ENCODE measurements at places on chromosomes 7 and 10. TPM values are rescaled to one million over a fixed set of nuclear protein-coding genes. Genes with fewer than 3 reads are reported as not detected.

The ASB10 gene
- 41.4 TPM for total RNA-seq

DNA sequence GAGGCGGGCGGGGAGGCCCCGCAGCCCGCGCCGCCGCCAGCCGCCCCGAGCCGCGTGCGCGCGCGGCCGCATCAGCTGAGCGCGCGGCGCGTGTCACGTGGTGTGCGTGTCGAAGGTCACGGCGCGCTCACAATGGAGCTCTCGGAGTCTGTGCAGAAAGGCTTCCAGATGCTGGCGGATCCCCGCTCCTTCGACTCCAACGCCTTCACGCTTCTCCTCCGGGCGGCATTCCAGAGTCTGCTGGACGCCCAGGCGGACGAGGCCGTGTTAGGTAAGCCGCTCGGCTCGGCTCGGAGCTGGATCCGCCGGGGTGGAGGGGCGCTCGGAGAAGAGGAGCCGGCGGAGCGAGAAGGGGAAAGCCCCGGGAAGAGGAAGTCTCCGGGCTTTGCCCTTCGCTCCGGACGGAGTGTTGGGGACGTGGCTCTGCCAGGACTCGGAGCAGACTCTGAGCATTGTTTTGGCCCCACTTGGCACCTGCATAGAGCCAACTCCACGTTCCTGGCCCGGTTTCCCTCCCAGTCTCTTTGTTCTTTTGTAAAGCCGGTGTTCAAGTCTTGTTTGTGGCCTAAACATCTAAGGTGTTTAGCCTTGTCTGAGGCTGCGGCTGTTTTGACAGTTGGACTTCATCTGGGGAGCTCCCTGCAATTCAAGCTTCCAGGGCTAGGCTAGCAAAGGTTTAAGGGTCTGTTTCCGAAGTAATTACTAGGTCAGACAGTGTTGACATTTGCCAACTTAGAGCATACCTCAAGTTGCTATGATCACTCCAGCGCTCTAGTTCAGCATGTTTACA lies at the start of gene COMMD3:
COMMD3 (plus strand) TSS at position 103 of the 790 bp plus-strand sequence; CDS start at position 133, 30 bp downstream.
- DNase-seq = peak; percentile 96

- peak; percentile 74 for DNase-seq
Observed at GRCh38 chr7:42493436-42494198, 256.6 kb upstream of the GLI3 start.

The GNB2 gene
- 120 TPM for total RNA-seq

GRCh38 chr10:112271982-112272381 lies 11.2 kb upstream of the TECTB start:
- no peak for DNase-seq

- DNase-seq = no peak
Observed at GRCh38 chr10:112816033-112816430, 134.0 kb upstream of the TCF7L2 start.

- no peak for DNase-seq
Observed at GRCh38 chr10:35398355-35398754, 62.0 kb downstream of the CCNY start.

- DNase-seq = no peak
Observed at GRCh38 chr10:95273393-95274312, 17.1 kb downstream of the PDLIM1 start.

The PLAC9 gene
- total RNA-seq = 45.2 TPM

The AOAH gene
- 1.9 TPM for total RNA-seq

The NME8 gene
- total RNA-seq = not detected

- DNase-seq = no peak
Observed at GRCh38 chr7:135768467-135768866, 19.9 kb upstream of the FAM180A start.

DNA sequence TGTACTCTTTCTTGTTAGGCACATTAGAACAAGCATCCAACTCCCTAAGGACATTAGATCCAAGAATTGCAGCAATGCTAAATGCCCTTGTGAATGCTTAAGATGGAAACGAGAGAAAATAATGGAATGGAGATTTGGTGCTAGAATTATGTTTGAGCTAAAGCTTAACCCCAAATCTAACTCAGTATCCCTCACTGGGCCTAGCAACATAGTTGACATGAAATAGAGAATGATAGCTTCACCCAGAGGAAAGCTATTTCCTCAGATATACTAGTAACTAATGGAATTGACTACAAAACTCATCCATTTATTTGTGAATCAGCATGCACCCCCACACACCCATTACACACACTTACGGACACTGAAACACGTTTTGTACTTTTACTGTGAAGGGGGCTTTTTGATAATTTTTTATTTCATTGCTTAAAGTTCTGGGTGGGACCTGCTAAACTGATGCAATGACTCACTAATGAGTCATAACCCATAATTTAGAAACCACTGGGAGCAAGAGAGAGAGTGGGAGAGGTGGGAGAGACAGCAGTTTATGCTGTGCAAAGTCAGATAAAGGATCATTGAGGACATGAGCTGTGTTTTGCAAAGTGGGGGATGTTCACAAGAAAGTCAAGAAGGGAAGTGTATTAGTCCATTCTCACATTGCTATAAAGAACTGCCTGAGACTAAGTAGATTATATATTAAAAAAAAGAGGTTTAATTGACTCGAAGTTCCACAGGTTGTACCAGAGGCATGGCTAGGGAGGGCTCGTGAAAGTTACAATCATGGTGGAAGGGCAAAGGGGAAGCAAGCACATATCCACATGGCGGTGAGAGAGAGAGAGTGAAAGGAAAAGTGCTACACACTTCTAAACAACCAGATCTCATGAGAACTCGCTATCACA lies 382.7 kb downstream of the SFMBT2 start:
- no peak for DNase-seq

The EN2 gene
- total RNA-seq = 0.11 TPM

The OPN1SW gene
- not detected for total RNA-seq

The PKD1L1 gene
- total RNA-seq = 1.3 TPM

The STK31 gene
- 0.46 TPM for total RNA-seq

Measured in Right ventricle myocardium inferior (tissue), 1 donor.